ENCODE measurements at places on chromosomes 4 and X.

- DNase-seq = no peak
Measured at GRCh38 chrX:48794340-48794910, 7.4 kb upstream of the HDAC6 start.

- no peak for DNase-seq
Measured at GRCh38 chr4:101277671-101278070, 69.7 kb downstream of the PPP3CA start.

- peak; percentile 9 for DNase-seq
Measured at GRCh38 chrX:134718105-134718965, 60.1 kb upstream of the PLAC1 start.

DNA sequence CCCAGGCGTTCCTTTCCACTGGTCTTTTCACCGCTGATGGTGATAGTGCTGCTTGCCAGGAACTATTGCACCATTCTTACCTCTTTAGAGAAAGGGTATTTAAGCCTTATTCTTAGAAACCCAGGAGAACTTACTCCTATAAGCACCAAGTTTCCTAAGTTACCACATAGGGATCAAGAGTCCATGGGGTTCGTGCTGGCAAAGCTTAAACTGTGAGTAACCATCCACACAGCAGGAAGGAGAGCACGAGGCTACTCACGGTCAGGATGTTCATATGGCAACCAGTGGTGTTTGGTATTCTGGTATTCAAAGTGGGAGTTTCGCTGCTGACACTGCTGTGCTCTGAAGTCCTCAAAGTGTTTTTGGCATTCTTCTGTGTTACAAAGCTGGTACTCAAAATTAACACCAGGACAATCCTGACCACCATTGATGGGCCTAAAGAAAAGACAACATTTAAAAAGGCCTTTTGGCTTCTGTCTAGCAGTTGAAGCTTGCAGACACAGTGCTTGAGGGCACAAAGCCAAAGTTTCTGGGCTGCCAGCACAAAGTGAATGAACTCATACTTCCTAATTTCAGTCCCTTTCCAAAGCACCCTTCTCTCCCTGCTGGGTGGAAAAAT lies 256.9 kb downstream of the ADAMTS3 start:
- no peak for DNase-seq

- no peak for DNase-seq
Measured at GRCh38 chr4:149999485-150000074, 78.7 kb upstream of the DCLK2 start.

GRCh38 chr4:8831221-8832112 lies 40.2 kb downstream of the HMX1 start:
- no peak for DNase-seq

GRCh38 chr4:114192854-114193253 lies 213.4 kb upstream of the ARSJ start:
- DNase-seq = no peak

GRCh38 chr4:5037553-5038551 lies 13.4 kb upstream of the STK32B start:
- DNase-seq = no peak

- no peak for DNase-seq
Measured at GRCh38 chr4:68349279-68349648, 626 bp downstream of the YTHDC1 start.

DNA sequence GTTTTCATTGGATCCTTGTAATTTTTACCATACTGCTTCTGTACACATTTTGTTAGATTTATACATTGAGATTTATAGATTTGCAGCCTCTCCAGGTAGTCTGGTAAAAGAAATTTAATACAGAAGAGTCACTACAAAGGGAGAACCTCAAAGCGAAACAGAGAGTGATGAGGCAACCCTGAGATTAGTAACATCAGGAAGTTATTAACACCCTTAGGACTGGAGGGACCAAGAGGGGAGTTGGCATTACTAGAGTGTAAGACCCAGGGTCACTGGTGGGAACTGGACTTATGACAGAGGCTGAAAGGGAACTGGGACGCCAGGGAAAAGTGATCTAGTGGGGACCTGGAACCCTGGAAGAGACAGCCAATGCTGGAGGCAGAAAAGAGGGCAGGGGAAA lies 20.6 kb upstream of the MAML3 start:
- no peak for DNase-seq

DNA sequence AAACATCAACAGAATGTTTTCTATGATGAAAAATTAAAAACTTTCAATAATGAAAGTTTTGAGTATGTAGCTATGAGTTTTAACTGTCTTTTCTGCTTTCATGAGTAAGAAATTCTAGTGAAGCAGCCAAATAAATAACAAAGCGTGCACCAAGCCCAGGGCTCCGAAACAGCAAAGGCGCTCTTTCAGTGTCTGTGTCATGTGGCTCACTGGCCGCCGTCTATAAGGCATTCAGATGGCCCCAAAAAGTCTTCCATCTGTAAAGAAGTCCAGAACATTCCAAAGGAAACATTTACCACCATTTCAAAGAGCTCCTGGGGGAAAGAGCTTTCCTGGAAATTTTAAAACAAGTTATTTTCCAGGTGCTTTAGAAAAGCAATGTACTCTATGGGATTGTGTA lies 139.9 kb downstream of the AFAP1 start:
- DNase-seq = no peak

DNA sequence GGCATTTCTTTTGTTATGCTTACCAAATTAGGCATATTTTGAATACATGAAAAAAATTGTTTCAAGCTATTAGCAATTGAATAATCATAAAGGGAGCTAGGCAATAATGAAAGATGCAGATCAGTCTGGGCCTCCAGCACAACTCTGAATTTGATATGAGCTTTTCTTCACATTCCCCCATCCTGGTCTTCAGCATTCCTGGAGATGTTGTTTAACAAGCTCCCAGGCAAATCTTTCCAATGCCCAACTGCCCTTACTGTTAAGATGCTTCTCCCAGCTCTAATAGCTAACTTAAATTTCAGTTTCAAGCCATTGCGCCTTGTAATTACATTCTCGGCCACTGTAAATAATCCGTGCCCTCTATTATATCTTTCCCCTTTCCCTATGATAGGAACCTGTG lies 19.2 kb downstream of the GPC3 start:
- DNase-seq = no peak

DNA sequence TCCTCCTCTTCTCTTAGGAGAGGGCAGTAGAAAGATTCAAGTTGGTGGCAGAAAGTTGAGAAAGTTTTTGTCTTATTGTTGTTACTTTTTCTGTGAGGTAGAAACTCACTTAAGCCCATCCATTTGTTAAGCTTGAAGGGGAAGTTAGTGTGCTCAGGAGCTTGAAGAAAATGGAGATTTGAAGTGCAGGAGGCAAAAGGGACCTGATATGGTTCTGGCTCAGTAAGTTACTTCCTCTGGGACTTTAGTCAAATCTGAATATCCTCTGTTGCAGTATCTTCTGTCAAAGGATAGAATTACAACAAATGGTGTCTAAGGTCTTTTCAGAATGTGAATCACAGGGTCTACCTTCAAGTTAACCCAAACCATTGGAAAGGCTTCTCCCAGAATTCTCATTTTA lies 46.2 kb downstream of the CXCL13 start:
- no peak for DNase-seq

DNA sequence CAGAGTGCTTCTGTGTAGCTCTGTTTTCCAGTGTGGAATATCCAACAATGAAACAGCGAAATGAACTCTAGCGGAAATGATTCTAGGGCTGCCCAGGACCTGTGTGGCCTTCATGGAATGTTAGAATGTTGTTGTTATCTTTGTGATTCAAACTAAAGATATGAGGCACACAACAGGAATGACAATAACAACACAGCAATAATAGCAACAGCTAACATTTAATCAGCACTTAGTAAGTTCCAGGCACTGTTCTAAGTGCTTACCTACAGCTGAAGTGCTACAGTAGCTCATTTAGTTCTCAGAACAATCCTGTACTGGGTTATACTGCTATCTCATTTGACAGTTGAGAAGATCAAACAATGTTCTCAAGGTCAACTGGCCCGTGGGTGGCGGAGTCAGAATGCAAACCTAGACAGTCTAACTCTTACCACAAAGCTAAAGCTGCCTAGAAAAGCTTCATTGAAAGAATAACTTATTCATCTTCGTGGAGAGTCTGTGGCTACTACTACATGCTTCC lies 63.7 kb downstream of the MAML3 start:
- DNase-seq = no peak

DNA sequence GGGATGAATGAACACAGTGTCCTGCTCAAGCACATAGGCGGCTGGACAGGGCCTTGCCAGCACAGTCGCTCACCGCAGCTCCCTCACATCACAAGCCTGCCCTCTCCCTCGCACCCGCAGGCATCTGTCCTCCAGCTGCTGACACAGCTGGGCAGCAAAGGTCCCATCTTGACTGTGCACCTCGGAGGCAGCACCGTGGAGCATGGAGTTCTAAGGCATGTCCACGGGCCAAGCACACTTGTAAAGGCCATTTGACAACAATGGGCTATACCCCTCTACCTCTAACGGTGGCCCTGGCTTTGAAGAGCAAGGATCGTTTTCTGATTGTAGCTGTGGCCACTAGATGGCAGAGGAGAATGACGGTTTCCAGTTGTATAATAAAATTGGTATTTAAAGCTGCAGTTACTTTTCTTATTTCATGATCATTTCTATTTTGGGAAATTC lies 53.8 kb downstream of the APLN start:
- peak; percentile 18 for DNase-seq

DNA sequence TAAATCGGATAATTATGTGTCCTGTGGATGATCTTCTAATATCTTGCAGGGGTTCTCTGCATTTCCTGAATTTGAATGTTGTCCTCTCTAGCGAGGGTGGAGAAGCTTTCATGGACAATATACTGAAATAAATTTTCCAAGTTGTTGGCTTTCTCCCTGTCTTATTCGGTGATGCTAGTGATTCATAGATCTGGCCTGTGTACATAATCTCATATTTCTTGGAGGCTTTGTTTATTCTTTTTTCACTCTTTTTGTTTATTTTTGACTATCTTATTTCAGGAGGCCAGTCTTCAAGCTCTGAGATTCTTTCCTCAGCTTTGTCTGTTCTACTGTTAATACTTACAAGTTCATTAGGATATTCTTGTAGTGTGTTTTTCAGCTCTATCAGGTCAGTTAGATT lies 20.7 kb upstream of the CLGN start:
- no peak for DNase-seq

GRCh38 chr4:41933997-41934503 lies 1.2 kb upstream of the TMEM33 start:
- no peak for DNase-seq

DNA sequence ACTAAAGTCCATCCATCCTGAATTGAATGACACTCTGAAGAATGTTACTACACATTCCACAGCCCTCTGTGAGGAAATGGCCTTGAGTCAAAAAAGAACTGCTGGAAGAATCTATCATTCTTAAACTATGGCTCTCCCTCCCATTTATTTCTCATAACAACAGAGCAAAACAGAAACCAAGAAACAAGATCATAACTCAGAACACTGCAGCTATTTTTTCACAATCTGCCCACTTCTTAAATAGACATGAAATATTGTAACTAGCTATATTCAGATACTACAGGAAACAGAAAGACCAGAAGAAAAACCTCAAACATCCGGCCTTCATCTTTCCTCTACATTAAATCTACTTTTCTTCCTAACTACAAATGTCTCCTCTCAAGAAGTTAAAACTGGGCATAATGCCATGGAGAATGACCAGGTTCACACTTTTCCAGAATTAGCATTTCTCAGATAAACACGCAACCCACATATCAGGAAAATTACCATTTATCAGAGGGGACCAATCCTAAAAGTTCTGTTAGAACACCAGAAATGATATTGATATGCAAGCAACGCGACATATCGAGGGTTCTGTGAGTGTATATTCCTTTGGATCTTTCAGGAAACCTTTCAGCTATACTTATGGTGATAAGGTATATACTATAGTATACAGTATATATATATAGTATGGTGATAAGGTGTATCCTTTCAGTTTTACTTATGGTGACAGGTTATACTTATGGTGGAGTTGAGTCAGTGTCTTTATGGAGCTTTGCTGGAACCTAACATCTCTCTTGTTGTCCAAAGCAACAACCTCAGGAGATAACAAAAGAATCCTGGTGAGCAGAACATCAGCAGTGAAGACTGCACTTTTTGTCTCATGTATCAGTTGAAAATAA lies 60.4 kb upstream of the IRF2 start:
- DNase-seq = no peak

DNA sequence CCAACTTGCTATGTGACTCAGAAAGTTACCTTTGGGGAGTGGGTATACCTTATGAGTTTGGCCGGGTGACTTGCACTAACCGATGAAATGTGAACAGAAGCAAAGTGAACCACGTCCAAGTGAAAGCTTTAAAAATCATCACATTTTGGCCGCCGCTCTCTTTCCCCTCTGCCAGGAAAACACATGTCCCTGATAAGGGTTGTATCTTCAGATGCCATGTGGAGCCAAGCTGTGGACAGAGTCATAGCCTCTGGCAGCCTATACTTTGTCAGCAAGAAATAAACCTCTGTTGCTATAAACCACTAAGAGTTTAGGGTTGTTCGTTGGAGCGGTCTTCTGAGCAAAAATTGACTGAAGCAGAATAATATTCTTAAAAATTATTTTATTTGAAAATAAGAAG lies 92.3 kb downstream of the PRDM5 start:
- no peak for DNase-seq

GRCh38 chrX:53682885-53683555 lies 3.5 kb downstream of the HUWE1 start:
- peak; percentile 60 for DNase-seq

DNA sequence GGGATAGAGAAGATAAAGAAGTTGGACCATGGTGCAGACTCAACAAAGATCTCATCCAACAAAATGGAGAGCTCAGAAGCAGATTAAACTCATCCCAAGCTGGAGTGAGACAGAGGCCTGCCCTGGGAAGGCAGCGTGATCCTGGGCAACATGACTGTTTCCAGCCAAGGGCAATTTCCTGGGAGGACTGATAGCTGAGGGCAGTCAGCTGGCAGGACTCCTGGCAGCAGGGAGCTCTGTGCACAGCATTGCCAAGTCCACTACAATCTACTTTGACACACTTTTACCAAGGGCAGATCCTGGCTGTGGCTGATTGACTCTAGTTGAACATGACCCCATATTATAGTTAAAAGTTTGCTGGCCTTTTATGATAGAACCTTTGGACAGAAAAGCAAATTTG lies 357.3 kb upstream of the RASGEF1B start:
- no peak for DNase-seq

DNA sequence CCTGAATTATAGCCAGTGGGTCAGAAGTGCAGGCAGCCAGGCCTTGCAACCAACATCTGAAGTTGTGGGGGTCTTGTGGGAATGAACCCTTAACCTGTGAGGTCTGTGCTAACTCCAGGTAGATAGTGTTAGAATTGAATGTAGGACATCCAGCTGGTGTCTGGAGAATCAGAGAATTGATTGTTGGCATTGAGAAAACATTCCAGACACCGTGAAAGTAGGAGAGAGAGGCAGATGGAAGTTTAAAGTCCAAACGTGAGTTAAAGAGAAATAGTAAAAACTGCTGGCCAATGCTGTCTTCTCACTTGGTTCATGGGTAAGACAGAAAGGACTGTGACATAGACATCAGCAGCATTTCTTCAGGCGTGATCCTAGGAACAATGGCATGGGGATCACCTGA lies 27.7 kb downstream of the CASP3 start:
- DNase-seq = no peak

- DNase-seq = no peak
Measured at GRCh38 chr4:104424989-104425388, 69.7 kb downstream of the CXXC4 start.

- DNase-seq = no peak
Measured at GRCh38 chr4:3724319-3725231, 41.6 kb upstream of the ADRA2C start.

All from activated CD4-positive, alpha-beta memory T cell treated with anti-CD3 and anti-CD28 coated beads for 36 hours (primary cell).